ENCODE measurements at places on chromosomes 2 and 18.
A peak's percentile ranks its signal among the peaks of the same experiment; 100 is the strongest.

DNA sequence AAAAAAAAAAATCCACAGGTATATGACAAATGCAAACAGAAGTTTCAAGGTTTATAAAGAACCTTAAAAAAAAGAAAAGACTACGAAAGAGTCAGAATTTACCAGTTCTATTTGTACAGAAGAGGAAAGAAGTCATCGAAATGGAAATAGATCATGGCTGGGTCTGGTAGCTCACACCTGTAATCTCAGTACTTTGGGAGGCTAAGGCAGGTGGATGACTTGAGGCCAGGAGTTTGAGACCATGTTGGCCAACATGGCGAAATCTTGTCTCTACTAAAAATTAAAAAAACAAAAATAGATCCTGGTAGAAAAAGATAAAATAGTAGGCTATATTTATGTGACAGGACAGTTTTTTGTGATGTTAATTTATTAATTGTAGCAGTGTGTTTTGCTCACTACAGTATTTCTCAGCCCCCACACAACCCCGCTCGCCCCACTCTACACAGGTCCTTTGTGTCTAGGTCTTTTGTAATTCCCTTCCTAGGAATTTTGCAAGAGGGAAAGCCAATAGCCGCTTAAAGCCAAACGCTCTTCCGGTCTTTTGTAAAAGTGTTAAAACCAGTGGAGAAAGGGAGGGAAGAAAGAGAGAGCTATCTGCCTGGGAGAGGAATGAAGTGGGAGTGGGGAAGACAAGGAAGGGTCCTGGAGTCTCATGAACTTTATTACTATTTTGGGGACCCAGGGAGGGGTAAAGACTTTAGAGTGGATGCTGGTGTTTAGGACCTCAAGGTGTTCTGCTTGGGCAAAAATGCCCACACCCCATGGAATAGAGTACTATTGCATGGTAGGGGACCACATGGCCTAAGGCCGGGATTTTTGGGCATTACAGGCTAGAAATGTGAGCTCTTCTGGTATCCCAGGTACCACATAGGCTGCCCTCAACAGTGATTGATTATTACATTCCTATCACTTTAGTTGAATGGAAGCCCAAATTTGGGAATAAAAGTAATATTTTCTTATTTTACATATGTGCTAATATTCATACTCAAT is 59.4 kb upstream of the XPO1 start:
- DNase-seq = no peak

GRCh38 chr2:209334188-209335017 is 89.4 kb upstream of the MAP2 start:
- DNase-seq = peak; percentile 49

- no peak for DNase-seq
Observed at GRCh38 chr2:160367887-160368286, 125.7 kb downstream of the RBMS1 start.

DNA sequence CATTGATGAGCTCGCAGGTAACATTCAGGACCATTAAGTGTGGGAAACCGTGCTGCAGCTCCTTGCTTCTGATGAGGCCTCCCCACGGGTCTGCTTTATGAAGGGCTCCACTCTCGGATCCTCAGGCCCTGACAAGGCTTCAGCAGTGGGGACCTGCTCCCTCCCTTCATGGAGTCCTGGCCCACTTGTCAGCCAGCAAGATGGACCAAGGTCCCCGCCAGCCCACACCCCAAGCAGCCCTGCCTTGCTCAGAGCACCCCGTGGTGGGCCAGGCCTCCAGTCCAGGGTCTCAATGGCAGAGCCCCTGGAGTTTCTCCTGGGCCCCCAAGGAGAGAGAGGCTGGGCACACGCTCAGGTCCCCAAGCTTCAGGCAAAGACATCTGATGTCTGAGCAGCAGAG is 41.5 kb downstream of the CROCC2 start:
- no peak for DNase-seq

- DNase-seq = no peak
Observed at GRCh38 chr18:35055105-35055504, 13.9 kb downstream of the MAPRE2 start.

DNA sequence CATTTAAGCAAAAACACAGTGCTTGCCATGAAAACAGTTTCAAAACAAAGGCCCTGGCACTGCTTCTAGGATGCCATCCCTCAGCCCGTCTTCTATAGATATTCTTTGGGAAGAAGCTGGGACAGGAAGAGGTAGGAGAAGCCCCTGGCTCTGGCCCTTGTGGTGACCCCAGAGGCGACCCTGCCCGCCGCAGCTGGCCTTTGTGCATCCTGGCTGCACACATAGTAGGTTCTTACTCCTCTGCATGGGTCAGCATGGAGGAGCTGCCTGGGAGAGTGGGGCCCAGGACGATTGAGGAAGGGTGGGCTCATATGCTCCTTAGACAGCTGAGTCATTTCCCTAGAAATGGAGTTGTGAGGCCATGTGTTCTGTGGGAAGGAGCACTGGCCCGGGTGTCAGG is 44.4 kb upstream of the OTOF start:
- no peak for DNase-seq

DNA sequence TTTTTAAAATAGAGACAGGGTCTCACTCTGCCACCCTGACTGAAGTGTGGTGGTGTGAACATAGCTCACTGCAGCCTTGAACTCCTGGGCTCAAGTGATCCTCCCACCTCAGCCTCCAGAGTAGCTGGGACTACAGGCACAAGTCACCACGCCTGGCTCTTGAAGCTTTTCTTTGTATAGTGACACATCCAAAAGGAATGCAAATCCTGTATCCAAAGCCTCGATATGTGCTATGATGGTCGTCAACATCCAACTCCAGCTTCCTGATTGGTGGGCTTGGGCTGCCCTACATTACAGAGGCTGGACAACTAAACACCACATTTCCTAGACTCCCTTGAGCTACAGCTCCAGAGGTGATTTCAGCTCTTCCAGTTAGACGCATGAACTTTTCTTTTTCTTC is 101.7 kb upstream of the PGAP1 start:
- DNase-seq = no peak

- DNase-seq = no peak
Observed at GRCh38 chr2:43484323-43484930, 111.4 kb downstream of the THADA start.

GRCh38 chr18:77547757-77548156 is 298.1 kb downstream of the GALR1 start:
- no peak for DNase-seq

DNA sequence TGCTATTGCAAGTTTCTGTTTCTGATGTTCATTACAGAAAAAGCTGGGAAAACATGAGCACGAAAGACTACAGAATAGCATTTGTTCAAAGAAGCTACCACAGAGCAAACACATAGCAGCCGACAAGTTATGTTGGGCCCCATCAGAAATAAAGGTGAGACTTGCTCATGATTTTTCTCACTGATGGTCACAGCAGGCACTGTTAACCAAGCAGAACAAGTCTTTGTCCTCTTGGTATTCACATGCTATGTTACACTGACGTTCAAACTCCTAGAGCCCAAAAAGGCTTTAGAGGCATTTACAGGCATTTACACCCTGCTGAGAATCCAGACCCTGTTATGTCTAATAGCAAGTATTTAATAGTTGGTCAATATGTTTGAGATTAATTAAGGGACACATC is 235.0 kb upstream of the HNMT start:
- no peak for DNase-seq

GRCh38 chr2:73986085-73986681 is 1.5 kb downstream of the TET3 start:
- peak; percentile 73 for DNase-seq

DNA sequence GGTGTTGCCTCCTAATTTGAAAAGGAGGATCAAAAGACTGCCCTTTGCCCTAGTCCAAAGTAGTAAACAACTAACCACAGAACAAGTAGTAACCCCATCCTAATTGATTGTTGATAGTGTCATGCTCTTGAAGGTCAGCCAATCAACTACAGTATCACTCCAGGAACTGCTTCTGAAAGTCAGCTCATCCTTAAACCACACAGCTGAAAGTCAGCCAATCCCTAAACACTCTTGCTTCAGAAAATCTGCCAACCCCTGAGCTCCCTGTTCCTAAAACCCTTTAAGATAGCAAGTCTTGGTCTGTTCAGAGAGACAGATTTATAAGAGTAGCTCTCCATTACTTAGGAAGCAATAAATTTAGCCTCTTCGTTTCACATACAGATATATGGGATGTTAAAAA is 51.6 kb upstream of the CPO start:
- DNase-seq = no peak

DNA sequence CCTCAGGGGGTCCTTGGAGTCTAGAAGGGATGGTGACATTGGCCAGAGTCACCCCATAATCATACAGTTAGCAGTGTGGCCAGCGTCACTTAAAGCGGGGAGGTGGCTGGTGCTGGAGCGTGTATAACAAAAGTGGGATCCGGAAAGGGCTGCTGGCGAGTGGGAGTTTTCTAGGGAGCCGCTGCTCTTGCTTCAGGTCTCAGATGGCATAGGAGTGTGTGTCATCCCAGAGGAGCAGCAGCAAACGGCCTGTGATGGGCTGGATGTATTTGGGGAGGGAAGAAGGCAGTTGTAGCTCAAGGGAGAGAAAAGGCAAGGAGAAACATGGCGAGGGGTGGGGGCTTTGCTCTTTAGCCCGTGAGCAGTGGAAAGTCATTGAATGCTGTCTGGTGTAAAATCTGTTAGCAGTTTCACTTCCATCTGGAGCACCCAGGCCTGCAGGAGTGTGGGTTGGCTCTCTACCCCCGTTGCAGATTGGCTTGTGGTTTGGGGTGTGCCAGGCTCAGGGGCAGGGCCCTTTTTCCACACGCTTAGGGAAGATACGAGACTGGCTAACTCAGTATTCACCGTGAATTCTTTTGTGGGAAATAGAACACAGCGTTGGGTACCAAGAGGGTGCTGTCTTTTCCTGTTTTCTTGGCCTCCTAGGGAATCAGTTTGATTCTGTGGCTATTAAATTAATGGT is 120.5 kb downstream of the AGAP1 start:
- DNase-seq = no peak

DNA sequence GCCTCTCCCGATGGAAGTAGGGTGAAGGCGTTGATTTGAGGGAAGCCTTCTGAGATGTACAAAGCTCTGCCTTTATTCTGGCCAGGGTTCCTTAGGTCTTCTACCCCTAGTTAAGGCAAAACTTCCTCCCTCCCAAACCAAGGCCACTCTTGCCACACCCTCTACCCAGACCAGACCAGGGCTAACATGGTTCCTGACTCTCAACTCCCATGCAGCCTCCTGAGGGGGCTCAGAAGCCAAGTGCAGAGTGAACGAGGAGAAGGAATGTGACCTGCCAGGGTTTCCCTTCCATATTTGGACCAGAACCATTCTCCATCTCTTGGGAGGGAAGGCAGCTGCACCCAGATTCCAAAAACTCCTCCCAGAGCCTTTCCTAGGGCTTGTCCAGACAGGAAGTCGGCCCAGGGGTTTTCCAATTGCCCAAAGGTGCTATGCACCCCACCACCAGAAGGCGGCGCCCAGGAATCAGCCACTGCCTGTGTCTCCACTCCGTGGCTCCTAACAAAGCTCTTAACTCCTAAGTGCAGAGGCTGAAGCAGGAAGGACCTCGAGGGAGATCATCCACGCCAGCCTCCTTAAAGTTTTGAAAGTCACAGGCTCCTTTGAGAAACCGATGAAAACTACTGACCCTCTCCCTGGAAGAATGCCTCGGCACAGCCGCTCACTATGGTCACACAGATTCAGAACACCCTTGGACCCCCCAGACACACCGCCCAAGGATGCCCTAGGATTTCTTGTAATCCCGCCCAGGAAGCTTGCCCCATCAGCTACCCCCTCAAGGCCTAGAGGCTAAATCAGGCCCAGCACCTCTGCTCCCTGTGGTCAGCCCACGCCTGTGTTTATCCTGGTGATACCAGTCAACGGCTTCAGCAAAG is 157.8 kb downstream of the SMAD2 start:
- peak; percentile 83 for DNase-seq

DNA sequence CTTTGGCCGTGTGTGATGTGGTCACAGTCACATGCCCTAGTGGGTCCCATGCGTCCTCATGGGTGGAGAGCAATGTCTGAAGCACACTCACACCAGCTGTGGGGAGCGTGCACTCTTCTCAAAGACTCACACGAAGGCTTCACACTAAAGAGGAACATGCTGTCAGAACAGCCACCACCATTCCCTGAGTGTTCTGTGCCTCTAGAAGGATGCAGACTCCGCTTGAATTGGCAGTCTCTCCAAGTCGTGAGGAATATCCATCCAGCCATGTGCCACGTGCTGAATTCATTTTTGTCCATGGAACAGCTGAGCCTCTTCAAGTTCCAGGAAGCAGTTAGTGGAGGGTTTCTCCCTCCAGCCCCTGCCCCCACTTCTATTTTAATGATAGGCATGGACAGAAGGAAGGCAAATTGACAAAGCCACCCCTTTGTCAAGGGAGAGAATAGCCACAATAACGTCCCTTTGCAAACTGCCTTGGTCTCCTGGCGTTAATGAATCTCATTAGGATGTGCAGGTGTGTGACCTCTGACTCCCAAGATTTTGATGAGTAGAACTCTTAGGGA is 464.3 kb upstream of the ID2 start:
- no peak for DNase-seq

- no peak for DNase-seq
Observed at GRCh38 chr2:10140841-10141610, 18.5 kb downstream of the RRM2 start.

DNA sequence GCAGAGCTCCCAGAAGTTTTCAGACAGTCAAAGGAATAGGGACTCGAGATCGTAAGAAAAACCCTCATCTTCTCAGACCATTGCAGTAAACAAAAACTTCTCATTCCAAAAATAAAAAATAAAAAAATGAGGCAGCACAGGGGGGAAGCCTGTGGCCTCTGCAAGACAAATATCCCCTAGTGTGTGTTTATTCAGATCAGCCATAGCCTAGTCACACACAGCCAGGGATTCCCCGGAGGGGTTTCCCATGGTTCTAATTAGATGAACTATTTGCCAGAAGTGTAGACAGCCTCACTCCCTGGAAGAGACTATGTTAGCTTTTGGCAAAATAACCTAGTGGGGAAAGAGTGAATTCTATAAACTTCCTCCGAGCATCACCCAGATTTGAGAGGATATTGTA is 122.9 kb upstream of the KLF7 start:
- no peak for DNase-seq

- DNase-seq = no peak
Observed at GRCh38 chr2:1739961-1740715, 4.2 kb downstream of the PXDN start.

GRCh38 chr2:38850045-38850444 is 25.7 kb downstream of the DHX57 start:
- DNase-seq = no peak

DNA sequence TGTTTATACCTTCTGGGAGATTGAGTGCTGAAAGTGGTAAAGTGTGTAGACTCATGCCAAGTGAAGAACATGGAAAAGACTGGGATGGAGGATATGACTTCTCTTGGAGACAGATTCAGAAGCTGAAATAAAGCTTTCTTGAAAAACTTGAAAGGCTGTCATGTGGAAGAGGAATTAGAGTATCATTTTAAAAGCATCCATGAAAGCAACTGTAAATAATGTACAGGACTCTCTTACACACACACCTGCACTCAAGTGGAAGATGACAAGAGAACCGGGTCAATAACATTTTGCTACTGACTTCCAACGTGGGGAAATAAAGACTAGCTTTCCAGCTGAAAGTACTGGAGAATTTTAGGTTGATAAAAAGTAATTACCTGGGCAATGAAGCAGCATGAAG is 658.2 kb downstream of the TDRD15 start:
- no peak for DNase-seq

- DNase-seq = no peak
Observed at GRCh38 chr18:55096263-55096951, 137.1 kb upstream of the CCDC68 start.

GRCh38 chr2:54568876-54569321 is 112.8 kb downstream of the SPTBN1 start:
- DNase-seq = no peak

All from stimulated activated effector memory CD8-positive, alpha-beta T cell treated with anti-CD3 and anti-CD28 coated beads, Interleukin-12 subunit alpha, Interleukin-12 subunit beta, amount 100 ng/mL, for 72 hours (primary cell).